ENCODE measurements at places on chromosomes 7 and 10.

- no peak for DNase-seq
Measured at GRCh38 chr10:129968020-129968852, 4.2 kb upstream of the EBF3 start.

GRCh38 chr10:15068802-15069201 is 19.8 kb downstream of the ACBD7 start:
- no peak for DNase-seq

DNA sequence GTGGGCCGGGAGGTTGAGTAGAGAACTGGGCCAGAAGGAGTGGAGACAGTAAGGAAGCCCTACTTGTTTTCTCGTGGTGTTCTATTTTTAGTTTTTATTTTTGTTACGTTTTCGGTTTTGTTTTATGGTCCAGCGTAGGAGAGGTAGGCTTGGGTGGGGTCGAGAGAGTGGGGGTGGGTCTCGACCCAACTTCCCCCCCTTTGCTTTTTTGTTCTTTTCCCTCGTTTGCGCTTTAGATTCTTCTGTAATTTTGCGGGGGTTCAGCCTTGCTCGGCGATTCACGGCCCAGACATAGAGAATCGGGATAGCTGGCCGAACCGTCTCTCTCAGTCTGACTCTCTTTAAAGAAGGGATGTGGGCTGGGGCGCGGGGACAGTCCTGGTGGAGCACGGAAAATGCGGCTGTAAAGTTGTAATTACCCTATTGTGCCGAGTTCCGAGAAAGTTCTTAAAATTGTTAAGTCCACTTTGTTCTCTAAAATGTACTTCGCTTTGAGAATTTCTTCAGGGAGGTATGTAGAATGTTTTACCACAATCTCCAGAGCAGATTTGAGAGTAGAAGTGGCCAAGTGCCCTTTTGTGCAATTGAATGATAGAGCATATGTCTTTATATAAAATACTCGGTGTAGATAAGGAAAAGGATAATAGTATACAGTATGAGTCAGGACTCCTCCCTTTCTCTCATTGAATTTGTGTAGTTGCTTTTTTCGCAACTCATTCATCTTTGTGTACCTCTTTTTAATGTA is 816 bp downstream of the DMTF1 start:
- no peak for DNase-seq

- no peak for DNase-seq
Measured at GRCh38 chr7:47345857-47346298, 236.0 kb downstream of the TNS3 start.

DNA sequence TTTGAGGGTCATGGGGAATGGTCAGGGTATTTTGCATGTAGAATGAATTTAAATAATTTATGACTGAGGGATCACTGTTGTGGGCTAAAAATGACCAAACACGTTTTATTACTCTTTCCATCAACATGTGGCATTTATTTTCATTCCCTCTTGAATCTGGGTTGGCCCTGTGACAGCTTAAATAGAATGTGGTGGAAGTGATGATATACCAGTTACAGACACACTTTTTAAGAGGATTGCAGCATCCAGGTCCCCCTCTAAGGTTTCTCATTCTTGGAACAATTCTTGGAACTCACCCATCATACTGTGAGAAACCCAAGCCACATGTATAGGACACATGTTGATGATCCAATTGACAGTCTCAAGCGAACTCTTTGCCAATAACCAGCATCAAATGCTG is 272.4 kb downstream of the ETV1 start:
- no peak for DNase-seq

DNA sequence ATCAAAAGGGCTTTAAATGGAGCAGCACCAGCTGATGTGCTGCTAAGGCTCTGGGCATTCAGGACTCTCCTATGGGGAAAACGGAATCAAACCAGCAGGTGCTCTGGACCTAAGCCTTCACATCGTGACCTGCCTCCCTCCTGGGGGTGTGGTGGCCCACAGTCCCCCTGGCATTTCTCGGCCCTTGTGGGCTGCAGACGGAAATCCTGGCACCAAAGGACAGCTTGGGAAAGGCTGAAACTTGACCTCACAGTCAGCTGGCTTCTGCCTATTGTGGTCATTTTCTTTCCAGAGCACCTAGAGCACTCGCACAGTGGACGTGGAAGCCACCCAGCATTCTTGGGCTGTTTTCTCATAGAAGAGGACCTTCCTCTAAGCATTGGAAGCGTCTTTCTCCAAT is 74.8 kb downstream of the TPST1 start:
- no peak for DNase-seq

All from stimulated activated CD8-positive, alpha-beta memory T cell treated with anti-CD3 and anti-CD28 coated beads, Interleukin-4, amount 100 ng/mL, for 1 hour (primary cell).